ENCODE measurements at places on chromosomes 3 and 15.

GRCh38 chr3:74273555-74274402, 340.7 kb downstream of the CNTN3 start:
- DNase-seq: no peak

DNA sequence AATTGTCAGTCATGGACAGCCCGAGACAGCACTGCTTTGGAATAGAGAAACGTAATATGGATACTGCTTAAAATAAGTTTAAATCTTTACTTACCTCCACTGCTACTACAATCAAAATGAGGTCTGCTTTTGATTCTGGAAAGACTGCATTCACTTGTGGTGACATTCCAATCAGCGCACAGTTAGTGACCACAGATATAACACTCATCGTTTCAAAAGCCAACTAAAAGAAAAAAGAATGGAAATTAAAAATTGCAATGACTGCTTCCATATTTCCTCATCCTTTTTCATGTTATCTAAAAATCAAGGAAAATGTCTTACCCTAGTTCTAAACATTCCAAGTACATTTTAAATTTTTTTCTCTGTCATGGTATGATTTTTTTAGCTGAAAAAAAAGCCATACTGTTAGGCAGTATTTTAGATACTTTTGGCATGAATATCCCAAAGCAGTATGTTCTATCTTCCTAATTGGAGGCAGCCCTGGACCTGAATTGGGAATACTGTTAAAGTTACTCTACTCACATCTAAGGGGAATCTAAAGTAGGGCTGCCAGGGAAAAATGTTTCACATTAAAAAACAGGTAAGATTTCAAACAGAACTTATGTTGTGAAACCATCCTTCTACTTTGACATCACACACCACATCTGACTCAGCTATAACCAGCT, 72.1 kb downstream of the ANO10 start:
- no peak for DNase-seq

DNA sequence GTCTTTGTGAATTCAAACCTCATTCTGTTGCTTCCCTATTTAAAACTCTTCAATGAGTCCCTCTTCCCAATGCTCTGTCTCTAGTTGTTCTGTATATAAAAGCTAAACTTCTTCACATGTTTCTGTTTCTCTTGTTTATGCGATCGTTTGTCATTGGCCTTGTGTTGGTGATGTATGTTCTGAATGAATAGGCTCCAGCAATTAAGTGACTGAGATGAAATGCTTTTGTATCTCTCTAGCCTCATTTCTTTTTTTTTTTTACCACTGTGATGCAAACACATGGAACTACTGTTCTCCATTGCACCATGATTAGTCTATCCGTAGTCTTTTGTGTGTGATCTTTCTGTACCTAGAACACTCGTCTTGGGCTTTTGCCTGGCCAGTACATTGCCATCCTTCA, 380.5 kb upstream of the TPRG1 start:
- DNase-seq: no peak

- peak; percentile 25 for DNase-seq
Measured at GRCh38 chr15:42608110-42608531, 32.7 kb downstream of the STARD9 start.

- no peak for DNase-seq
Measured at GRCh38 chr3:152357587-152357986, 88.9 kb downstream of the MBNL1 start.

DNA sequence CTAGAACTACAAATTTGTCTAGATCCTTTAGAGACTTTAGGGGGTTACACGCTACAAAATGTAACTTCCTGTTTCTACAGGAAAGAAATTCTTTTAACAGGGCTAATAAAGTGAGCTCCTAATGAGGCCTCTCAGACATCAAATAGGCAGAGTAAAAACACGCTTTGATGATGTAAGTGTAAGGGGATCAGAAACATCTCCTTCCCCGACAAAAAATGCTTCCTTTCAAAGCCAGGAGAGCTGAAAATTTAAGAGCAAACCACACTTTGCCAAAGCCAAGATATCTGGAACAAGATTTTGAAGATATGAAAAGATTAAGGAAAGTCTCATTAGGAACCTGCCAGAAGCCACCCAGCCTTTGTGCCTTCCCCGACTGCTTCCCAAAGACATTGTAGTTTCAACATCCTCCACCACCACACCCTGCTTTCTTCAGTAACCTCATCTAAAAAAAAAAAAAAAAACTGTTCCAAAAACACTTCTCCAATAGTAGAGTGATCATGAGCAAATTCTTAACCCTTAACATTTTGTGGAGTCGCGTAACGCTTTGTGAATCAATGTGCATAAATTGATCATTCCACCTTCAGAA, 505.0 kb upstream of the THBS1 start:
- DNase-seq: no peak

DNA sequence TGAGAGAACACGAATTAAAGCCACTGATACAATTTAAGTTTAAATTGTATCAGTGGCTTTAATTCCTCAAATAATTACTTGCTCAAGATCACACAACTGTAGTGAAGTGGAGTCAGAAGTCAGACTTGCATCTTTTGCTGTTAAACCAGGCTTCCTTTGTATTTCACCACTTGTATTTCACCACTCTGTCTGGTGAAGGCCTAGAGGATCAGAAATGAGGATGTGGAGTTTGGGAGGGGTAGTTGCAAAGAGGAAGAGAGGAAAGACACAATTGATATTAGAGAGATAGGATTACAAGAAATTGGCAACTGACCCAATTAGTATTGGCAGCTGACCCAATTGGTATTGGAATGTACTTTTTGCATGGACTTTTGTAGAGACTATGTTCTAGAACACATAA, 288.1 kb upstream of the GPR149 start:
- no peak for DNase-seq

DNA sequence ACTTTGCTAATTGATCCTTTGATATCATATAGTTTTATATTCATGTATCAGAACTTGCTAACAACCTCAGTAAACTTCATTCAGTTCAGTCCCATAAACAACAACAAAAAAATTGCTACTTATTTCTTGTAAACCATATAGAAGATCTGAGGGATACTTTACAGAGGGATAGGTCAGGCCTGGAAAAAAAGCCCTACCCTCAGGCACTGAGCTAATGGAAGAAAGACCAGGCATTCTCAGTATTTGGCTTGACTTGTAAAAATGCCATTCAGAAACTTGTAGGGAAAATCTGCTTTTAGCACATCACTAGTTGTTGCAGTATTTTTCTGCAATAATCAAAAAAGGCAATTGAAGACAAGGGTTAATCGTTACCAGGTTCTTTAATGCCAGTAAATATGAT, 33.1 kb downstream of the ARMC8 start:
- no peak for DNase-seq

GRCh38 chr3:192171213-192171612, 556.1 kb downstream of the FGF12 start:
- DNase-seq: no peak

GRCh38 chr3:73493543-73494308, 131.0 kb downstream of the PDZRN3 start:
- no peak for DNase-seq

DNA sequence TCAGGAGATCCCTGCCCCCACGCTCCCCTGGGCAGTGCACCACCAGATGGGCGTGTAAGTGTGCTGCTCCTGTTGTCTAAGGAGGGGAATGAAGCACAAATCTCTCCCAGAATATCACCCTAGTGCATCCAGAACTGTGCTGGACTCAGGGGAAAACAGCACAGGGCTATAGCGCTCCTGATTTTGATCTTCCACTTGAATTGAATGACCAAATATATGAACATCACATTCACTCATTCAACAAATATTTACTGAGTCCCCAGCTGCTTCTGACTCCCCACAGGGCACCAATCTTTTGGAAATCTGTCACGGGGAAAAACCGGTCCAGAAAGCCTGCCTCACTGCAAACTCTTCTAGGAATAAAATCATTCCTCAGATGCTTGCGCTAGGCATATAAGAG, 2.4 kb downstream of the CPLX3 start:
- no peak for DNase-seq

DNA sequence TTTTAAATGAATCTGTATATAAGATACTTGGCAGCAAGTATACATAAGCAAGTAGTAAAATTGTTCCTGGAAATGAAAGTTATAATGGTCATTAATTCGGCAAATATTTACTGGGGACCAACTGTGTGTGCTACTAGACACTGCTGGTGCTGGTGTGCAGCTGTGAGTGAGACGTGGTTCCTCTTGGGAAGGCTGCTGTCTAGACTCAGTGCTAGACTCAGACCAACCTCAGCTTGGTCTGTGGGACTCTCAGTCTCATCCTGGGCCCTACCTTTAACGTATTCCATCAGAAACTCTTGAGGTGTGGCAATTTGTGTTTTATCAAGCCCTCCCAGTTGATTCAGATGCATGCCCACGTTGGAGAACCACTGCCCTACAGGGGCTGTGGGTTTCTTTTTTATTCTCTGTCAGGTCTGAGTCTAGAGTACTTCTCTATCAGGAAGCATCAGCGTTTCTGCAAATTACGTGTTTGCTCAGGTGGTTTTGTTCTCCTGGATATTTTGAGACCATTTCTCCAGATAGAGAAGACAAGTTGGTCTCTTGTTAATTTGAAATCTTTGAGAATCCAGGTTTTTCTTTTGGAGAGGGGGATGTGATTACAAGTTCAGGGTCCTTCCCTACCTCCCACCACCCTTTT, 6.8 kb downstream of the TLNRD1 start:
- DNase-seq: no peak

DNA sequence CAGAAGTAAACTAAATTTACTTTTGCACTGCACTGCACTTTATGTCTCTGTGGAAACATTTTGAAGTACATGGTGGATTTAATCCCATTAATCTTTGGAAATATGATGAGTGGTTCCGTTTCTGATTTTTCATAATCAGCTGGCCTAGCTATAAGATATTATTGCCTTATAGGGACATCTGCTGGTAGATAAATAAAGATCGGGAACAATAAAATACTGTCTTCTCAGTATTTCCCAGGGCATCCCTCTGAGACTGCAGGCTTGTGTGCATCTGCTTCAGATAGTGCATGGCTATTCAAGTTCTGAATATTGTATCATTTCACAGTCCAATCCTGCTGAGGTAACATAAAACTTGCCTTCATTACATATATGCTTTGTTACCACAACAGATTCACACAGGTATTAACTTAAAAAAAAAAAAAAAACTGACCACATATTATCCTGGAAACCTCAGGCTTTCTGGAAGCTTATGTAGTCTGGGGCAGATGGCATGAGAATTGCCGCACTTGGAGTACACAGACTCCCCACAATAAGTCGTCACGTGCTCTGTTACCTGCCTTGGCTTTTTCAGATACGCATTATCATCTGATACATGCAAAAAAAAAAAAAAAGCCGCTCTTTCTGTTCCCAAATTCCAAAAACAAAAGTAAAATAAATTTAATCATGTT, 330.8 kb upstream of the AGTR1 start:
- no peak for DNase-seq

DNA sequence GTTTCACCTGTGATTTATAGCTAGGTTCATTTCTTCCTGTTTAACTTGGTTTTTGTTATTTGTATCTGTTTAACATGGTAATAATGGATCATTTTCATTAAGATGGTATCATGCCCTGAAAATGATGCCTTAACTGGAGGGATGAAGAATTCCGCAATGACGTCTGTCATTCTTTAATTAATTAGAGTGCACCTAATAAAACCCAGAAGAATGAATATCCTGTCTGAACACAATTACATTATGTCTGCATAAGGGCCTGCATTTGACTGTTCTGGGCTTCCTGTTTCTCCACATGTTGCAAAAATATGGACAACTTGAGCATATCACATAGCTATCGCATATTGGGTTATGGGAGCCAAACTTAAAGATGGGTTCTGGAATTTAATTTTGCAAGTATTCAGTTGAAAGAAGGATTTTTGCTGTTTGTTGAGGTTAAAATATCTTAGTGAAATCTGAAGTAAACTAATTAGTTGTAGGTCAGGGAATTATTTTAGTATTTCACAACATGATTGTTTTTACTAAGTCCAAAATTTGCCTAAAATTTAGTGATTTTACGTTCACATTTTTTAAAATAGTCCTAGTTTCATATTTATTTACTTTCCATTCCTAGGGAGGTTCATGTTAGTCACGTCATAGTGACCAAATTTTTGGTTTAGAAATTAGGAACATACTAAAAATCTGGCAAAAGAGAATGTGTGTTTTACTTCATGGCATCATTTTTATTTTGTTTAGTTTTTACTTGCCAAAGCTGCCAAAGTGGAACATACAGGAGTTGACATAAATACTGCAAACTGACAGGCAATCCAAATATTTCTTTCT, 321.0 kb upstream of the TGFBR2 start:
- DNase-seq: no peak

DNA sequence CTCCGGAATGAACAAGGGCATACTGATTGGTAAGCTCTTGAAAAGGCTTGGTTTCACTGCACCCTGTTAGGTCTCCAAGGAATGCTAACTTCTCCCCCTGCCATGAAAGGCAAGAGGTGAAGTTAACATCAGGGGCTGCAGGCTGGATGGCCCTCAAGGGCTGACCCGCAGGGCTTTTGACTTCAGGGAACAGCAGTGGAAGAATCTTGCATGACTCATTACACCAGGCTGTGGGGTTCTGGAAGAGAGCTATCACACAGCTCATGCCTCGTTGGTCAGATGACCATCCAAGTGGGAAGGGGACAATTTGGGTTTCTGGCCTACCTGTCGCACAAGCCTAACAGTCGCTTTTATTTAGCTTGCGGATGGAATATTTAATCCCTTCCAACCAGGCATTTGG, 23.6 kb upstream of the ATG7 start:
- DNase-seq: no peak

- no peak for DNase-seq
Measured at GRCh38 chr3:127370906-127371305, 83.1 kb upstream of the PRR20G start.

GRCh38 chr3:50338965-50339364, 1.7 kb downstream of the RASSF1 start:
- no peak for DNase-seq

- no peak for DNase-seq
Measured at GRCh38 chr3:120850381-120851295, 57.4 kb upstream of the STXBP5L start.

DNA sequence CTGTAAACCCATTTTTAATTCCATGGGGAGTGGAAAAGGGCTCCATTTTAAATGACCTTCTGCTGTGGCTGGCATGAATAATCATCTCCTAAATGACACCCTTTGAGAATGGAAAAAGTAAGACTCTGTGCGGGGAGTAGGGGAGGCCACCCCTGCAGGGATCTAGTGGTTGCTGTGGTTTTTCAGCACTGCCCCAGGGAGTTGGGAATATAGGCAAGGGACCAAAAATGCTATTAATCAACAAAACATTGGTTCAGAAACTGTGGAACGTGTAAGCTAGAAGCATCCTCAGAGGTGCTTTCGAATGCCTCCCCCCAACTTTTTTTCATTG, 30.1 kb upstream of the ADAMTS7 start:
- no peak for DNase-seq

- no peak for DNase-seq
Measured at GRCh38 chr15:92653836-92654539, 1.6 kb downstream of the FAM174B start.

DNA sequence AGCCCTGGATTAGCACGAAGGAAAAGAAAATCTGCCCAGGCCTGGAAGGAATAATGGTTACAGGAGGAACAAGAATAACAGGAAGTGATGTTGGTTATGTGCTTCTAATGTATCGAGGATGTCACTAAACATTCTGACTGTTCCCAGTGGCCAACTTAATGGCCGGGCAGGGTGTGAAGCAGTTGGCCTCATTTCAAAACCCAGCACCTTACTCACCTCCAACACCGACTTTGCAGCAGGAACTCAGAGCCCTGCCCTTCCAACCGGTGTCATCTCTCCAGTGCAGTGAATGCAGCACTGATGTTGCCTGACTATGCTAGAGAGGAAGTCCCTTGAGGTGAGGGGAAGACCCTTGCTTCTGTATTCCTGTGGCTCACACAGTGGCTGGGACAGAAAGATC, 162.4 kb upstream of the LRTM1 start:
- no peak for DNase-seq

- DNase-seq: no peak
Measured at GRCh38 chr15:36066757-36067156, 512.7 kb upstream of the CDIN1 start.
